ENCODE measurements at places on chromosomes 3 and 15. TPM values are rescaled to one million over a fixed set of nuclear protein-coding genes. Genes with fewer than 3 reads are reported as not detected.

Gene FGF12
- total RNA-seq = 1.8 TPM

Gene SLC15A2
- 0.19 TPM for total RNA-seq

Gene SOX14
- total RNA-seq = not detected

Gene ACTL6A
- total RNA-seq = 47.0 TPM

Gene CSPG4
- 26.9 TPM for total RNA-seq
